ENCODE measurements at places on chromosomes 12 and 14.

- no peak for DNase-seq
Observed at GRCh38 chr12:46555406-46555852, 182.9 kb upstream of the SLC38A2 start.

- no peak for DNase-seq
Observed at GRCh38 chr14:88247228-88247627, 75.8 kb downstream of the KCNK10 start.

- DNase-seq = no peak
Observed at GRCh38 chr12:8785499-8785898, 36.9 kb upstream of the A2ML1 start.

DNA sequence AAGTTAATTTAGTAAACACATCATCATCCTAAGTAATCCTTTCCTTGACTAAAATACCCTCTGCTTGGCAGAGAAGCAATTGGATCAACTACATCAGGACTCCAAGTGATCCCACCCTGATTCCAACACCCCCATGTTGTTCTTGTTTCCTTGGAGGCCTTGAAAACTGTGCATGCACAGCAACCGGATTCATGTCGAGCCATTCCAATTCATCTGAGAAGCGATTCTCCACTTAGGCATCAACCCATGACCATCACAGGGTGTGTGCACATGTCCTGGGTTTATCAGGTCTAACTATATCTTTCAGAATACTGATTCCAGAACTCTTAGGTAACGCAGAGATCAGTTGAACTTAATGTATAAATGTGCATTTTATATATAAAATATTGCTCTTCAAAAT lies 163.0 kb downstream of the NAV3 start:
- DNase-seq = no peak

GRCh38 chr12:64824500-64825142 lies at the start of gene TBC1D30:
Gene TBC1D30 (plus strand): TSS chr12:64824647. CDS start chr12:64824880, 233 bp downstream.
- no peak for DNase-seq

- no peak for DNase-seq
Observed at GRCh38 chr14:87063181-87063580, 929.8 kb downstream of the GALC start.

DNA sequence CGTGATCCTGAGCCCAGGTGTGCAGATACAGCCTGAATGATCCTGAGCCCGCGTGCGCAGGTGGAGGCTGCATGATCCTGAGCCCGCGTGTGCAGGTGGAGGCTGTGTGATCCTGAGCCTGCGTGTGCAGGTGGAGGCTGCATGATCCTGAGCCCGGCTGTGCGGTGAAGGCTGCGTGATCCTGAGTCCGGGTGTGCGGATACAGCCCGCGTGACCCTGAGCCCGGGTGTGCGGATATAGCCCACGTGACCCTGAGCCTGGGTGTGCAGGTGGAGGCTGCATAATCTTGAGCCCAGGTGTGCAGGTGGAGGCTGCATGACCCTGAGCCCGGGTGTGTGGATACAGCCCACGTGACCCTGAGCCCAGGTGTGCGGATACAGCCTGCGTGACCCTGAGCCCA lies 20.3 kb downstream of the BRF1 start:
- no peak for DNase-seq

GRCh38 chr14:67663633-67664032 lies 10.8 kb downstream of the VTI1B start:
- no peak for DNase-seq

DNA sequence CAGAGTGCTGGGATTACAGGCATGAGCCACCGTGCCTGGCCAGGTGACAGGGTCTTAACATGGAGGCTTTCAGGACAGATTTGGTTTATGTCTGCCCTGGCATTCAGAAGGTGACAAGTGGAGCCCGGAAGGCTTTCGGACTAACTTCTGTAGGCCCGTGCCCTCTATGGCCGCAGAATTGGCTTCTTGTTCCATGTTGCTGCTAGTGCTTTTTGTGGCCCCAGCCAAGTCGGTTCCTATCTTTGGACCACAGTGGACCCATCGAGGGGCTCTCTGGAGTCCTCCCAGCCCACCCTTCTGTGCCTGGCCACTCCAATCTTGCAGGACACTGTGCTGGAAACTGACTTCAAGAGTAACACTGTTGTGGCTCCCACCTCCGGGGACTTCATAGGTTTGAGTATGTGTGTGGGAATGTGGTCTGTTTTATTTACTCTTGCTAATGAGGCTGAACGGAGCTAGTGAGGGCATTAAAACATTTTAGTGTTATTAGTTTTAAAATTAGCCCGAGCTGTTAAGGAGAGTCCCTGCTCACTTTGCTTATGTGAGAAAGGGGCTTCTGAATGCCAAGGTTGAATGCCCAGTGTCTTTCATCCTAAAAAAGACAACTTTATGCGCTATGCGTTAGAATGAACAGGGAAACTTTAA lies 245.9 kb downstream of the CACNA1C start:
- DNase-seq = no peak

GRCh38 chr14:43471595-43471994 lies 1035.5 kb downstream of the FSCB start:
- DNase-seq = no peak

DNA sequence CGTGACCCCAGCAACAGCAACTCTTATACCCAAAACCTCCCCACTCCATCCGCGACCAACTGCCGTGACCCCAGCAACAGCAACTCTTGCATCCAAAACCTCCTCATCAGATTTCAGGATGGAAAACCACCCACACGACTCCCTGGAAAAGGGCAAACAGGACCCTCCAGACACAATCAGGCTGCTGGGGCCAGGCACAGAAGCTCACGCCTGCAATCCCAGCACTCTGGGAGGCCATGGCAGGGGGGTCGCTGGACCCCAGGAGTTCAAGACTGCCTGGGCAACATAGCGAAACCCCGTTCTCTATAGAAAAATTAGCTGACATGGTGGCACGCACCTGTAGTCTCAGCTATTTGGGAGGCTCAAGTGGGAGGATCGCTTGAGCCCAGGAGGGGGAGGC lies 19.7 kb downstream of the PGAM5 start:
- DNase-seq = no peak

GRCh38 chr14:63470962-63471793 lies 72.0 kb downstream of the PPP2R5E start:
- DNase-seq = no peak

GRCh38 chr12:119512772-119513497 lies 80.6 kb upstream of the TMEM233 start:
- DNase-seq = no peak

- no peak for DNase-seq
Observed at GRCh38 chr14:76872796-76873432, 46.7 kb downstream of the LRRC74A start.

- DNase-seq = no peak
Observed at GRCh38 chr12:13229504-13229903, 33.0 kb downstream of the EMP1 start.

- no peak for DNase-seq
Observed at GRCh38 chr12:49197256-49197655, 8.4 kb upstream of the TUBA1A start.

GRCh38 chr12:3241621-3242020 lies 164.4 kb downstream of the TSPAN9 start:
- DNase-seq = no peak

DNA sequence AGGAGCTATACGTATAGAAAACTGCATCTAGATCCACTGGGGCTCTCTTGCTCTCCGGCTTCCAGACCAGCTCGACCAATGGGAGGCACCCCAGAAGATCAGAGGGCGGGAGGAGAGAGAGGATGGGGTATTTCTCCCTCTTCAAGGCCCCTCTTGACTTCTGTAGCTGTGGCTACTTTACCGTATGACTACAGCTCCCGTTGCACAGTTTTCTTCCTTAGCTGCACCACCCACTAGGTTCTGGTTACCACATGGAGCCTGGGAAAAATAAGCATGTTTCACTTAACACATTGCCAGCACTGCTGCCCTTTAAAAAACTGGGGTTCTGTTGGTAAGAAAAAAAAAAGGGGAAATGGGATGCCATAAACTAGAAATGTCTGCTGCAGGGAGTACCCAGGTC lies 214.4 kb downstream of the TBX5 start:
- DNase-seq = no peak

- no peak for DNase-seq
Observed at GRCh38 chr14:74979442-74980397, 23.0 kb upstream of the EIF2B2 start.

- DNase-seq = no peak
Observed at GRCh38 chr12:127519779-127520178, 747.2 kb upstream of the TMEM132C start.

GRCh38 chr14:90398841-90399540 lies 2.2 kb downstream of the CALM1 start:
- DNase-seq = no peak

- DNase-seq = no peak
Observed at GRCh38 chr12:54131641-54132280, 57.0 kb downstream of the SMUG1 start.

- DNase-seq = no peak
Observed at GRCh38 chr12:60819794-60820193, 1224.0 kb downstream of the SLC16A7 start.

DNA sequence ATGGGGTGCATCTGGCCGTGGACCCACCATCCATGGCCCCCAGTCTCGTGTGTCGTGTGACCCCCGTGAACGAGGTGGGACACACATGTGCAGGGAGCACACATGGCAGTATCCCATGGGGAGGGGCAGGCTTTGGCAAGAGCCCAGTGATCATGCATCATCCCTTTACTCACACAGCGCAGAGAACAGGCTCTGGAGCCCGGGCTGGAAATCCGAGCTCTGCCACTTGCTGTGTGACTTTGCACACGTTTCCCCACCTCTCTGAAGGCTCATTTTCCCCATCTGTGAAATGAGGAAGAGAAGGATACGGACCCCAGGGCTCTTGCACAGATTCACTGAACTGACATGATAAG lies 119.9 kb downstream of the PHETA1 start:
- no peak for DNase-seq

DNA sequence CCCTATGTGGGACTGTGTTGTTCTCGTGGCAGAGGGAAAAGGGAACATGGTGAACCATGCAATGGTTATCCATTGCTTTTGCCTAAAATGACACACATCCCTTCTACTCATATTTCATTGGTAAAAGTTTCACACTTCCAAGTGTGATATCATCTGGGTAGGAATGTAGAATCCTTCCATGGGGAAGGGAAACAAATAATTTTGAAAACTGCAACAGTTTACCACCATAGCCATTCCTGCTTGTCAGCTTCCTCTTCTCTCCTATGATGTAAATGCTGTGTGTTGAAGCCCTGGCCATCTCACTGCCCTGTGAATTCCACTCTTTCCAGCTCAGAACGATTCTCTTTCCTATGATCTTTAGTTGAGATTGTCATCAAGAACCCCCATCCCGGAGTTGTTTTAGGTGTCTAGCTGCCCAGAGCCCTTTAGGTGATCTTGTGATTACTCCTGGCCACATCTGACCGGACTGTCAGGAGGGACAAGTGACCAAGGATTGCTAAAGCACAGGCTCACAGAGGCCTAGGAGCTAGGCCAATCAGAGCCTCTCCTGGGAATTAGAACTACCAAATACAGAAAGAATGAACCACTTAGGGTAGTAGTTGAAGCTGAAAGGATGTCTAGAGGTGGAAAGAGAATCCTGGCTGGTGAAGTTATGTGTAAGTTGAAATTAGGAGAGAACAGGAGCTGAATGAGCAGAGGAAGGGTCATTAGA lies 84.6 kb downstream of the VCPKMT start:
- no peak for DNase-seq

DNA sequence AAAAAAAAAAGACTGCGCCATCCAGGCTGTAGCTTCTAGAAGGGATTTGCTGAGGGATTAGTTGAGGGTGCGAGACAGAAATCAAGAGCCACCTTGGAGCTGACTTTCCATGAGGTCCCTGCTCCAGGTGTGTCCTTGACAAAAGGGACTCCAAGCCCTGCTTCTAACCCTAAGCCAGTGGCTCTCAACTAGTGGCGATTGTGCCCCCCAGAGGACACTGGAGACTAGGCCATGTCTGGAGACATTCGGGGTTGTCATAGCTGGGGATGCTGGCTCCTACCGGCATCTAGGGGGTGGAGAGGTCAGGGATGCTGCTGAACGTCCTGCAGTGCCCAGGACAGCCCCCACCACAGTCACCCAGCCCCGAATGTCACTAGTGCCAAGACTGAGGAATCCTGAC lies 40.6 kb downstream of the SPRING1 start:
- no peak for DNase-seq

DNA sequence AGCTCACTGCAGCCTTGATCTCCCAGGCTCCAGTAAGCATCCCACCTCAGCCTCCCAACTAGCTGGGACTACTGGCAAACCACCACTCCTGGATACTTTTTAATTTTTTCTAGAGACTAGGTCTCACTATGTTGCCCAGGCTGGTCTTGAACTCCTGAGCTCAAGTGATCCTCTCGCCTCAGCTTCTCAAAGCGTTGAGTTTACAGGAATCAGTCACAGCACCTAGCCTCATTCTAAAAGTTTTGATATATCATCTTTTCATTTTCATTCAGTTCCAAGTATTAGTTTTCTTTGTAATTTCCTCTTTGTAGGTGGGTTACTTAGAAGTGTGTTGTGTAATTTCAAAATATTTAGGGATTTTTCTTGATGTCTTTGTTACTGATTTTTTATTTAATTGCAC lies 9.6 kb downstream of the CBX5 start:
- no peak for DNase-seq
